ENCODE measurements at places on chromosomes 5 and 9.
A peak's percentile ranks its signal among the peaks of the same experiment; 100 is the strongest.

DNA sequence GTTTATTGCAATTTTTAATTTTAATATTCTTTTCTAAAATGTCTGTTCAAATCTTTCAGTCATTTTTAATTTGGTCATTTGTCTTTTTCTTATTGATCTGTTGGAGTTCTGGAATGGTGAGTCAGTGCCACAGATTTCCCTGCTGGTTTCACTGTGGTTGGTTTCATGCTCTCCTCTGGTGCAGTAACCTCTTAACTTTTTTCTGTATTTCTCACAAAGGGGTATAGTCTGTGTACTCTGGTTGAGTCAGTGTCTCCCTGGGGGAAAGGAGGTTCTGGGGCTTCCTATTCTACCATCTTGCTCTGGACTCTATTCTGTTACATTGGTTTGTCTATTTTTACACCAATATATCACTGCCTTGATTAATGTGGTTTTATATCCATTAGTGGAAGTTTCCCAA, 178.8 kb downstream of the CSNK1G3 start:
- no peak for DNase-seq

DNA sequence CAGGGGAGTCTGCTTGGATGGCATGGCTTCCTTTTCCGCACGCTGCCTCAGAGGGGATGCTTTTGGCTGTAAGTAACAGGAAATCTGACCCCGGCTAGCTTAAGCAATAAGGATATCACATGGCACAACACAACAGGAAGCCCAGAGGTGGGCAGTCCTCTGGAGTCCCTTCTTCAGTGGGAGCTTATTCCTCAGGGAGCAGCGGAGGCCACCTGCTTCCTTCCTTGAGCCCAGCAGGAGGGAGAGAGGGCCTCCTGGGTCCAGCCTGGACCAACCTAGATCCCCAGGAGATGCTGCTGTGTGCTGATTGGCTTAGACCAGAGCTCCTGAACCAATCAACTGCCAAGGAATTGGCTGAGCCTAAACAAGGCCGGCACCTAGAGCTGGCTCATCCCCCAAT, 66.3 kb downstream of the C9orf50 start:
- DNase-seq: no peak

GRCh38 chr5:34517249-34517648, 138.9 kb upstream of the RAI14 start:
- no peak for DNase-seq

- DNase-seq: no peak
These were observed 5.6 kb upstream of the RFK start for GRCh38 chr9:76399856-76400255.

DNA sequence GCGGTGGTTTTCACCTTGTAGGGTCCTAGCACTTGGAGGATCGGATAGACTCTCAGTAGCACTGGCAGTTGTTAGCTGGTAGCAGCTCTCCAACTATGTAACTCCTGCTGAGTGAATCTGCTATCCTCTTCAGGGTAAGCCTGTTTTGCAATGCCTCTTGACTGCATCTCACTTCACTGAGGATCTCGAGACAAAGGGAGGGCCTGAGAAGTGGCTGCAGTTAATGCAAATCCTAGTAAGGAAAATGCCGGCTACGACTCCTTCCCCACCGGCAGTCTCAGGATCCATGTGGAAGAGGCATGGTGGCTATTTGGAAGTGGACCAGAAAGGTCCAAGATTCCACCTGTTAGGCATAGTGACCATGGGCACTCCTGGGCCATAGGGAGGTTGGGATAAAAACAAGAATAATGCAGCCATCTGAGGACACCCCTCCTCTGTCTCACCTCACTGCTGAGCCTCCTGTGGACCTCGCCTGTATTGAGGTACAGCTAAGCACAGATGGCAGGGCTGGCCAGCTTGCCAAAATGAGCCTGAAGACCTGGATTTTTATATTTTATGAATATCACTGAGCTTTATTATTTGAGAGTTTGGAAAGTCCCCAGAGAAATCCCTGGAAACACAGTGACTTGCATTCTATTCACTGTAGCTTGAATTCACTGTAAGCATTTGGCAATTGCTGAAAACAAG, 146.0 kb downstream of the LIFR start:
- no peak for DNase-seq

- no peak for DNase-seq
These were observed 14.4 kb upstream of the GALNT10 start for GRCh38 chr5:154176181-154176580.

- no peak for DNase-seq
These were observed 37.0 kb downstream of the MAMDC2 start for GRCh38 chr9:70080481-70081119.

- DNase-seq: peak; percentile 23
These were observed 40.0 kb downstream of the NIM1K start for GRCh38 chr5:43231977-43232376.

DNA sequence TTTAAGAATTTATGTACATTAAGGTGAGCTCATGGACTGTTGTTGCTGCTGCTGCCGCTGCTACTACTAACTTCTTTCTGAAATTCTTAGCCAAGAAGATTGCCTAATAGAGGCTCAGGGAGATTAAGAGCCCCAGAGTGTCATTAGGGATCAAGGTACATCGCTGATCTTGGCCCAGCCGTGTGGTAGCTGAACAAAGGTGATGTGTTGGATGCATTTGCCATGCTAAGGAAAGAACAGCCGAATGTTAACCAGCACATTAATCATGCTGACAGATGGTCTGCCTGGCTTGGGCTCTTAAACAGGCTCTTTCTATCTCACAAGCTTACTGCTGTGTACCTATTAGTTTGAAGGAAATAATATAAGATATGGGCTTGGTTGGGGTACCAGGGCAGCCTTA, 137.1 kb downstream of the KCTD16 start:
- no peak for DNase-seq

DNA sequence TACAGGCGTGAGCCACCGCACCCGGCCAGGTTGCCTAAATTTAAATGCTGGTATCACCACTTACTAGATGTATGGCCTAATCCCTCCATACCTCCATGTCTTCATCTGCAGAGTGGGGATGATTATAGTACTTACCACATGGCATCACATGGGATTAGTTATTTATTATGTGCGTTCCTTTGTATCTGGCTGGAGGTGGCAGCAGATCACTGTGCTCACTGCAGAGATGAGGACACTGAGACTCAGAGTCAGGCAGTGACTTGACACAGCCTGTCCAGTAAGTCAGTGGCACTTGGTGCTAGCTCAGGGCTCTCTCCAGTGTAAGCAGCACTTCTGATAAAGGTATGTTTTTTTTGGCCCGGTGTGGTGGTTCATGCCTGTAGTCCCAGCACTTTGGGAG, 38.4 kb upstream of the HAND1 start:
- no peak for DNase-seq

- no peak for DNase-seq
These were observed 476.1 kb upstream of the ACO1 start for GRCh38 chr9:31908158-31908890.

DNA sequence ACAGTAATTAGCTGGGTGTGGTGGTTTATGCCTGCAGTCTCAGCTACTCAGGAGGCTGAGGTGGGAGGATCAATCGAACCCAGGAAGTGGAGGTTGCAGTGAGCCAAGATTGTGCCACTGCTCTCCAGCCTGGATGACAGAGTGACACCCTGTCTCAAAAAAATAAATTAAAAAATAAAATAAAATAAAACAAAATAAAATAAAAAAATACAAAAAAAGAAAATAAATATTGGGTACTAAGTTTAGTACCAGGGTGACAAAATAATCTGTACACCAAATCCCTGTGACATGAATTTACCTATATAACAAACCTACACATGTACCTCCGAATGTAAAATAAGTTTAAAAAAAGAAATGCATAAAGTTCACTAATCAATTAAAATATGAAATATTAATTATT, 666.0 kb upstream of the CDH18 start:
- DNase-seq: no peak

- DNase-seq: no peak
These were observed 342.7 kb upstream of the RIOK2 start for GRCh38 chr5:97525780-97526179.

DNA sequence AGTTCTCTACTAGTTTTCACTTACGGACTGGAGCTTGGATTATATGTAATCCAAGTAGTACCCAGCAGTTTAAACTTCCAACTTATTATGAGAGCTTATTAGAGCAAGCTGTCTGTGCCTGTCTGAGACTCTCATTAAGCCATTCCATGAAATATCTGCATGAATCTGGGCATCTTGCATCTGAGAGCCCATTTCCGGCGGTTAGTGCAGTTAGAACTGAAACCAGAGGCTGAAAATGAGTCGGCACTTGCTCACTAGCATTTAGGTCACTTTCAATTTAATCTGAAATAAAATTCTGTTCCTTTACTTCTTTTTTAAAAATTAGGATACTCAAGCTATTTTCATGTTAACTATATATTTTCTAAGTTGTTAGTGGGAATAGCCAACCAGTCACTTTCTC, 102.2 kb downstream of the MEGF10 start:
- no peak for DNase-seq
